Fibroblast of lung (primary cell): ENCODE measurements at places on chromosomes 5 and 9. TPM values are rescaled to one million over a fixed set of nuclear protein-coding genes. Genes with fewer than 3 reads are reported as not detected.

- peak; percentile 34 for DNase-seq
Observed at GRCh38 chr5:54229041-54229780, 81.2 kb downstream of the ARL15 start.

DNA sequence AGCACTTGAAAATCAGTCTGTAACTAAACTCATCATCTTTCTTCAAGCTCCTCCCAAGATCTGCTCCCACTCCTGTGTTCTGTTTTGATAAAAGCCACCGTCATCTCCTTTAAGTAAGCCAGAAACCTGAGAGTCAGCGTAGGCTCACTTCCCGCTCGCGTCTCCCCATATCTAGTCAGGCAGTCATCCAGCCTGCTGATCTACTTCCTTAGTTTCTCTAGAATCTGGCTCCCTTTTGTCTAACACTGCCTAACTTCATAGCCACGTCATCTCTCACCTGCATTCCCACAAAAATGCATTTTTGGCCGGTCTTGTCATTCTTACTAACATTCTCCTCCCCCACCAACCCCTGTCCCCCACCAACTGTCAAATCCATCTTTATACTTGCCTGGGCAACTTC, 3.0 kb upstream of the TJP2 start:
- peak; percentile 91 for DNase-seq

- no peak for DNase-seq
Observed at GRCh38 chr9:35237311-35237710, 75.5 kb downstream of the UNC13B start.

DNA sequence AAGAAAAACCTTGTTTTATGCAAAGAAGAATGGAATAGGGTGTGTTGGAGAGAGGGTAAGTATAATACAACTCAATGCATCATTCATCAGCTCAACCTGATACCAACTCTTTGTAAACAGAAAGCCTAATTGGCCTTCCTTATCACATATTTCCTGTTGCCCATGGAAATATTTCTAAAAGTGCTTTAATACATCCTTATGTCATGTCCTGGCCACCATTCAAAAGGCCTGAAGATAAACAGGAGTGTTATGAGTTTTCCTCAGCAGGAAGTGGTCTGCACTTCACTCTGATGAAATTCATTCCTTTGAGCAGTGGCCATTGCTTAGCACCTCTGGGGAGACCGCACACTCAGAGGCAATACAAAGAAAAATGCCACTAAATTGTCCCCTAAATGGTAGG, 511.2 kb downstream of the SEMA5A start:
- peak; percentile 90 for DNase-seq

DNA sequence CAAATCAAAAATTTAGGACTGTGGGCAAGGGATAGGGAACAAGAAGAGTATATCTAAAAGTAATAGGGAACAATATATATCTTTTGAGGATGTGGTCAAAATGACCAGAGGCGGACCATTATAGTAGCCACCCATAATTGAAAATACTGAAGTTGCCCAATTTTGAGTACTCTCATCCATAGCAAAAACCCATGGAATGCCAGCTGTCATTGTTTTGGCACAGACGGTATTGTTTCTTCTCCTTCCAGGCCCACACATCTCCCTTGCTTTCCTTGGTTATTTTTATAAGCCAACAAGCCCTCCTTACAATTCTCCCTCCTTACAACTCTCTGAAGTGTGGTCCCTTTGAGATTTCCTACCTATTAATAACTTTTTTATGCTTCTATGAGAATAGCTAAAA, 50.4 kb upstream of the RGMB start:
- no peak for DNase-seq

- no peak for DNase-seq
Observed at GRCh38 chr9:133761641-133762248, 23.6 kb upstream of the SARDH start.

DNA sequence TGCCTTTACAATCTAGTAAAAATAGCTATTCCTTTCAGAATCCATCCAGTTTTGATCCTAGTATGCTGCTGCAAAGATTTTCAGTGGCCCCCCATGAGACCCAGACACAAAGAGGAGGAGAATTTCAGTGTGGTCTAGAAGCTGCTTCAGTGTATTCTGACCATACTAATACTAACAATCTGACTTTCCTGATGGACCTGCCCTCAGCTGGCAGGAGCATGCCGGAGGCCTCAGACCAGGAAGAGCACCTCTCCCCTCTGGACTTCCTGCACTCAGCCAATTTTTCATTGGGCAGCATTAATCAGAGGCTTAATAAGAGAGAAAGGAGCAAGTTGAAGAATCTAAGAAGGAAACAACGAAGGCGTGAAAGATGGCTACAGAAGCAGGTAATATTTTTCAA, 48.5 kb downstream of the RNF180 start:
- no peak for DNase-seq

DNA sequence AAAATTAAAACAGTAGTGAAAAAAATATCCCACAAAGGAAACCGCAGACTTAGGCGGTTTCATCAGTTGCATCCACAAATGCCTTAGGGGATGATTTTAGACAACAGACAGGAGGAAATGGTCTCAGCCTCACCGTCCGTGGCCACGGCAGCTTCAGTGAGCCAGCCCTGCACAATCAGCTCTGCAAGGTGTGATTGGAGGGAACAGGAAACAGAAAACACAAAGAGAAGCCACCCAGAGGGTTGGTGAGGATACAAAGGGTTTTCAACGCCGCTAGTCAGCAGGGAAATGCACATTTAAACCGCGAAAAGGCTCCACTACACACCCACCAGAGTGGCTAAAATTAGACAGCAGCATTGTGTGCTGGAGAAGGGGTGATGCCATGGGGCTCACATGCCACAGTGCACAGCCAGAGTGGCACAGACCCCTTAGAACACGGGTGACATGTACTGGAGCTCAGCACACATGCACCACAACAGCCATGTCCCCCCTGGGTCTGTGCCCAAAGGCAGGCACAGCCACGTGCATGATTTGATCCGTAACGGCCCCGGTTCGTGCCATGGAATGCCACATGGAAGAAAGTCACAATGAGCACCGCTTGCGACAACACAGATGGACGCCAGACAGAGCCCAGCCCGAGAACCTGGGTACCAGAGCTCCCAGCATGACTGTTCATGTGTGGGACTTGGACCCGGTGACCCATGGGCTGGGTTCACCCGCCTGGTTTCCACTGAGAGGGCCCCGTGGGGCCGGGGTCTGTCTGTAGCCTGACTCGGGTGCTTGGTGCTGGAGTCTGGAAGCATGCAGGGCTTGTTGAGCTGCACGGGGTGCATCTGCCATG, 18.3 kb upstream of the TERT start:
- no peak for DNase-seq

DNA sequence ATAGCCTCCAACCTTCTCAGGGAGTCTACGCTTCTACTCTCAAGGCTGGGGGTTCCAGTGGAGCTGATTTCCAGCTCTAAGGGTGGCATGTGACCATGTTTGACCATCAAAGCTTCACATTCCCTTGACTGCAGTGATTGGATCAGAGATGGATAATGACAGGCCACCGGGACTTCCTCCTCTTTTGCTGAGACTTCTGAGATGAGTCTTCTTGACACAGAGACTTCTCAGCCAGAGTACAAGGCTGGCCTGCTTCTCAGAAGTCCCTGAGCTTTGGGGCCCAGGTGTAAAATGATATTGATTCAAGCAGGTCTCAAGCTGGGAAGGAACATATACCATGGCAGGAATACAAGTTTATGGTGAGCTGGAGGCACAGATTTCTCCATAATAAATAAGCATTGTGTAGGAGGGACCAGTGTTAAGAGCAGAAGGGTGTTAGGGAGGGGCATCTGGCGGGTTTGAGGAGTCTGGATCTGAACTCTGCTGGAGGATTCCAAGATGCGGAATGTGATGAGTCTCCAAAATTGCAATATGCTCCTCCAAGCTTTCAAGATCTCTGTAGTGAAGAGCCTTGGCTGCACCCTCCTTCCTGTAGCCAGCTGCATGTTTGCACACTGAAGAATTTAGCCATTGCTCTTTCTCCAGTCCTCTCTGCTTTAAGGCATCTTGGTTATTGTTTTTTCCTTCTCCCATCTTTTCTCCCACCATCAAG, 41.7 kb upstream of the HSD17B4 start:
- DNase-seq, result no peak

GRCh38 chr5:160547061-160547460, 125.4 kb downstream of the PTTG1 start:
- DNase-seq, result no peak

- peak; percentile 35 for DNase-seq
Observed at GRCh38 chr9:41229408-41230401, 40.6 kb upstream of the ZNG1F start.

GRCh38 chr9:125161284-125161918, 18.1 kb upstream of the SCAI start:
- DNase-seq, result peak; percentile 52

GRCh38 chr5:128083811-128084227, 253 bp downstream of the SLC12A2 start:
- DNase-seq, result peak; percentile 58

Gene VPS13A
- total RNA-seq, result 27.2 and 39.3 TPM in 2 replicates

Gene ARAP3
- total RNA-seq, result 2.6 and 3.8 TPM in 2 replicates

Gene PCDHGA10
- total RNA-seq, result 7.4 and 10.2 TPM in 2 replicates

Gene CWC27
- total RNA-seq, result 16.9 and 17.3 TPM in 2 replicates

Gene TMEM252
- not detected in 2 replicates for total RNA-seq

Gene LNPEP
- 26.1 and 26.2 TPM in 2 replicates for total RNA-seq

Gene KDM3B
- 39.8 and 49.4 TPM in 2 replicates for total RNA-seq
